ENCODE measurements at places on chromosomes 16 and 17.
A peak's percentile ranks its signal among the peaks of the same experiment; 100 is the strongest.

DNA sequence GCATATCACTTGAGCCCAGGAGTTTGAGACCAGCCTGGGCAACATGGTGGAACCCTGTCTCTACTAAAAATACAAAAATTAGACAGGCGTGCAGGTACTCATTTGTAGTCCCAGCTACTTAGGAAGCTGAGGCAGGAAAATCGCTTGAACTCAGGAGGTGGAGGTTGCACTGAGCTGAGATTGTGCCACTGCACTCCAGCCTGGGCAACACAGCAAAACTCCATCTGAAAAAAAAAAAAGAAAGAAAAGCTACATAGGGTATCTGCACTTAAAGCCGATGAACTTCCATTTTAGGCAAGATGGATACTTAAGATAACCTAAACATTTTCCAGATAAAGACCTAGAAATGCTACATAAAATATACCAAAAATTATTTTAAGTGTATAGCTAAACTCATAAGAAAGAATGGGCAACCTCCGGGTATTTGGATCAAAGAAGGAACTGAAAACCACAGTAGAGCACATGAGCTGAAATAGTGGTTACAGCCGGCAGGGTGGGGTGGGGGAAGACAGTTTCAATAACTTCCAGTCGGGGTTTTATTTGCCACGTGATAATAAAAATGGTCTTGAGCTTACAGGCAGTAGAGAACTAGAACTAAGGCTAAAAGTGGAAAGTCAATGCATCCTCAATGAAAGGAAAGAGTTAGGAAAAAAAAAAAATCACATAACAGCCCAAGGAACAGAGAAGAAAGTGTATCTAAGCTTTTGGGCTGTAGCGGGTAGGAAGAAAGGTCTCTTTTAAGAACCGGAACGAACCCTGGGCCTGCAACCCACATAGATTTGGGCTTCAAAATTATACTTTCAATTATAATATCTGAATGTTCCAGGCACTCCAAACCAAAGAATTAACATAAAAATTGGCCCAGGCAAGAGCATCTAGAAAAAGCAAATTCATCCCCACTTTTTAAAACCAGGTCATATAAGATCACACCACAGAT, 53.1 kb downstream of the CFDP1 start:
- DNase-seq = peak; percentile 30

GRCh38 chr17:59167571-59168001, 12.0 kb downstream of the PRR11 start:
- DNase-seq = no peak

GRCh38 chr16:81526199-81526598, 81.6 kb downstream of the CMIP start:
- no peak for DNase-seq

DNA sequence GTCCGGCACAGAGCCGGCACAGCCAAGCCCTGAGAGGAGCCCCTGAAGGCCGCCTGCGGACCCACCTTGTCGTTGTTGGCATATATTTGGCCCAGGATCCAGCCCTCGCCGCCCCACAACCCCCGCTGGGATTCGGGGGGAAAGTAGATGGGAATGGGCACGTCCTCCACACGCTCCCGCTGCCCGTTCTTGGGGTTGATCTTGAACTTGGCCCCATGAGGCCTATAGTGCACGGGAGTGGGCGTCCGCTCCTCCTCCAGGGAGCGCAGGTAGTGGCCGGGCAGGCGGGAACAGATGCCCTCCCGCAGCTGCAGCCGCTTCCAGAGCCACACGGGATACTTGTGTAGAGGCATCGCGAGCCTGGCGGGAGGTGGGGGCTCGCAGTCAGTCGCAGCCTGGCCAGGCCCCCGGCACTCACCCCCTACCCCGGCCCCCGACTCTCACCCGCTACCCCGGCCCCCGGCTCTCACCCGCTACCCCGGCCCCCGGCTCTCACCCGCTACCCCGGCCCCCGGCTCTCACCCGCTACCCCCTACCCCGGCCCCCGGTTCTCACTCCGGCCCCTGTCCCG, 387 bp downstream of the MRPL28 start:
- no peak for DNase-seq

- DNase-seq = no peak
Observed at GRCh38 chr17:80822700-80823410, 168.8 kb upstream of the CHMP6 start.

DNA sequence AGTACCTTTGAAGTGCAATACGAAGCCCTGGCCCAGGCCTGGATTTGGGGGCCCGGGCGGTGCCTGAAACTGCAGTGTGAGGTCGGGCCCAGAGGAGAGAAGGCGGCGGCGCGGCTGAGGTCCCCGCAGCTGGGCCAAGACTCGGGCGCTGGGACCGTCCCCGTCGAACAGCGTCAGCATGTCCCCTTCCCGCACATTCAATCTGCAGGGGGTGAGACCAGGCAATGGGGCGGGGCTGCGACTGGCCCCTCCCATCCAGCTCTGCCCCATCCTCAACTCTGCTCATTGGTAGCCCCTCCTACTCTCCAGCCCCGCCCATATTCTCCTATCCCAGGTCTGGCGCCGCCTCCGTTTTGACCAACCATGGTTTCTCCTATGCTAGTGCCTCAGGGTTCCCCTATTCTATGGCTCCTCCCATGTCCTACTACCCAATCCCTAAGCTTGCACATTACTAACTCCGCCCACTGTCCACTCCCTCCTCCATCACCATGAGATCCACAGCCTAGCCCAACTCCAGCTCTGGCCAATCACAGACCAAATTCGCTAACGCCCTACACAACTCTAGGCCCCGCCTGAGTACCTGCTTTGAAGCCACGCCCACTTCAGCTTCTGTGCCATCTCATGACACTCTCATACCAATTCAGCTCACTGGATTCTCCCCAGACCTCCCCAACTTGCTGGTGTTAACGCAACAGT, 14.4 kb upstream of the CDIPT start:
- DNase-seq = peak; percentile 29

DNA sequence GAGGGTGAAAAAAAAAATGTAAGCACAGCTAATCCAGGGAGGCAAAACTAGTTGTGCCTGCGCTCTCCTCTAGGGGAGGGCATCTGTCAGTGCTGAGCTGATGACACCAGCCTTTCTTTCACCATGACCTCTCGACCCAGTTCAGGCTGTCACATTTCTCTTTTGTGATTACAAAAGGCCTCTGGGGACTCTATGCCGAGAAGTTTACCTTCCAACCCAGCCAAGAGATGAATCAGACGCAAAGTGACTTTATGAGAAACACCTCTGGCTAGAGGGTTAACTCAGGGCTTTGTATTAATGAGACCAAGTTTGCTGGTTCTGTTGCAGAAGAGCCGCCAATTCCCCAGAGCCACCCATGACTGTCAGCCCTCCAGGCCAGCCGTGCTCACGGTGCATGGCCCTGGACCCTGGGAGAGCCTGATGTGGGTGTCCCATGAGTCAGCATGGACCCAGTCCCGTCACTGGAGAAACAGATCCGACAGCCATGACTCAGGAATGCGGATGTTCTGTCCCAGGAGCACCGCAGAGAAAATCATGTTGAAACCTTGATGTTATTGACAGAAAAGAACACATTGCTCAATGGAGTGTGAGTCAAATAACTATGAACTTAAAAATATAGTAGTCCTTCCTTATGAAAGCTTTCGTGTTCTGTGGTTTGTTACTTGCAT, 437.2 kb downstream of the HS3ST3B1 start:
- DNase-seq = no peak

DNA sequence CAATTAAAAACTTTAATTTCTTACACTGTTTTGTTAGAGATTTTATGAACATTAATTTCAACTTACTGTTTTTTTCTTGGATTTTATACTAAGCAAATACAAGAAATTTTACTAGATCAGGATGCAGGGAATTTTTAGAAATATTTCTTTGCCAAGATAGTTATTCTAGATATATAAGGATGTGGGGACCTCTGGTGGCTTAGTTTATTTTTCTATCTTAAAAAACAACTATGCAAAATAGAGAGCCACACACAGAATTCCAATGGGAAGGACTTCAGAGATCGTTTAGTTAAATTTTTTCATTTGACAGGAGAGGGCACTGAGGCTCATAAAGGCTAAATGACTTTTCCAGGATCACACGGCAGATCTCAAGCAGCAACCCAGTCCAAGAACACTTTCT, 23.0 kb upstream of the CAPNS2 start:
- no peak for DNase-seq

DNA sequence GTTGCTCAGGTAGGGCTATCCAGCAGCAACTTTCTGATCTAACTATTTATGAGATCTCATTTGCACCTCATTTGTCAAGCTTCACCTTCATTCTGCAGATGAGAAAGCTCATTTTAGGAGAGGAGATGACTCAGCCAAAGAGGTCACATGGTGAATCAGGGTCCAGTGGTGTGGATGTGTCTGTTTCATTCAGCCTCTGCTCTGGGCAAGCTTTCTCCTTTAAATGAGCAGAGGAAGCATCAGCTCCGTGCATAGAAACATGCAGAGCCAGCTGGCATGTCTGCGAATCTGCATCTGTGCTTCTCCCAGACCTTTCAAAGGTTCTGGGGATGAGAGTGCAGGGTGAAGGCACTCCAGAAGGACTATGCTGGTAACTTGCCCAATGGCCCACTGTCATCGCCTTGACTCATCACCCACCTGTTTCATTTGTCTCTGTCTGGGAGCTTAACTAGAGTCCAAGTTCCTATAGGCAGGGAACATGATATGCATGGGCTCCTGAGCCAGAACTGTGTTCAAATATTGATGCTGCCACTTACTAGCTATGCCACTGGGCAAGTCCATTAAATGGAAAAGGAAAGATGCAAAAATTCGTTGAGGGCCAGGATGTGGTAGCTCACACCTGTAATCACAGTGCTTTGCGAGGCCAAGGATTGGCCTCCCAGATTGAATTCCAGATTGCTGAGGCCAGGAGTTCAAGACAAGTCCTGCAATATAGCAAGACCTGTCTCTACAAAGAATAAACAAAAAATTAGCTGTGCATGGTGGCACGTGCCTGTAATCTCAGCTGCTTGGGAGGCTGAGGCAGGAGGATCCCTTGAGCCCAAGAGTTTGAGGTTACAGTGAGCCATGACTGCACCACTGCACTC, 67.1 kb upstream of the NLK start:
- no peak for DNase-seq

- no peak for DNase-seq
Observed at GRCh38 chr17:19327031-19327783, 35.3 kb downstream of the B9D1 start.

- DNase-seq = no peak
Observed at GRCh38 chr17:47670064-47670463, 20.3 kb downstream of the KPNB1 start.

GRCh38 chr17:77190576-77190975, 49.8 kb downstream of the SEC14L1 start:
- no peak for DNase-seq

GRCh38 chr17:62712171-62712581, 84.7 kb downstream of the MRC2 start:
- no peak for DNase-seq

GRCh38 chr17:3792481-3792880, 8.5 kb downstream of the ITGAE start:
- DNase-seq = no peak

DNA sequence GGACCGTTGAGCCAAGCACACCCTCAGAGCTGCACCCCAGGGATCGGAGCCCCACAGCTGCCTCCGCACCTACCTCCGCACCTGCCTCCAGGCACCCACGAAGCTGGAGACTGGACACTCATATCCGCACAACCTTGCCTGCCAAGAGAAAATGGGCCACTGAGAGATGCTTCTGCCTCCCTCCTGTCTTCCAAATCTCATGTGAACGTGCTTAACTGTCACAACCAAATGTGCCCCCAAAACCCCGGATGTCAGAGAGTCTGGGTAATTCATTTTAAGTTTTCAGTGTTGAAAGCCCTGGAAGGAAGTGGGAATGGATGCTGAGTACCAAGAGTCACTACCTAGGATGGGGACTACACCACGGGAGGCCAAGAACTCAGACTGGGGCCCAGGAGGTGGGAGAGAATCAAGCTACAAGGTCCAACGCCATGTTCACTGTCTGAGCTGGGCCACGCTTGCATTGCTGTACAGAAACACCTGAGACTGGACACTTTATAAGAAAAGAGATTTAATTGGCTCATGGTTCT, 49.5 kb upstream of the MEAK7 start:
- DNase-seq = peak; percentile 4

DNA sequence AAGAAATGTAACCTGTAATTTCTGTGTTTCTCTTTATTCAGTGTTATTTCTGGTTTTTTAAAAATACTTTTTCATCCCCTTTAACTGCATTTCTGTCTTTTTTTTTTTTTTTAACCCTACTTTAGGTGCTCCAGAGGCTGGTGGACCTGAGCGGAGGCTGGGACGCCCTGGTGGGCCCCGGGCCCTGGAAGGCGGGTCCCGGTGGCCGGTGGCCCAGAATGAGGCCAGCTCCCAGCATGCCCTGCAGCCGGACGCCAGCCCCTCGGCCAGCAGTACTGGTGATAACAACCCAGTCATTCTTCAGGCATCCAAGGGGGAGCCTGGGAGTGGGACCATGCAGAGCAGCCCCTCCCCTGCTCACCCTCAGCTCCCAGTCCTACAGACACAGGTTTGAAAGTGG, 1.5 kb downstream of the SRCAP start:
- no peak for DNase-seq
